ENCODE measurements at places on chromosomes 4 and X.

GRCh38 chr4:108351791-108352190, 183.1 kb upstream of the LEF1 start:
- DNase-seq: no peak

DNA sequence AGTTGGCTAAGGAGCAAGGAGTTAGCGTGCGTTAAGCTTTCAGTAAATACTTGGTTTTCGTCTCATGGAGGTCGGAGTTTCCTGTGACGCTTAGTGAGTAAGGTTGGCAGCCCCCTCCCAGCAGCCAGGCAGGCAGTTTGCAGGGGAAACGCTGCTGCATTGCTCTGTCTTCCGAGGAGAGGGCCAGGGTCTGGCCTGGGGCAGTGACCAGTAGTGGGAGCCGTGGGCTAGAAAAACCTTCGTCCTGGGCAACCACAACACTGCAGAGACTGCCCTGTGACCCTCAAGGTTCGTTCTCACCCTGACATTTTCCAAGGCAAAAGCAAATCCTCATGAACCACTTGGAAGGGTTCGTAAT, 432 bp downstream of the TMEM175 start:
- DNase-seq: no peak

- DNase-seq: no peak
Observed at GRCh38 chrX:51776851-51777250, 33.6 kb downstream of the GSPT2 start.

- DNase-seq: no peak
Observed at GRCh38 chr4:88333741-88334405, 44.8 kb upstream of the HERC6 start.

DNA sequence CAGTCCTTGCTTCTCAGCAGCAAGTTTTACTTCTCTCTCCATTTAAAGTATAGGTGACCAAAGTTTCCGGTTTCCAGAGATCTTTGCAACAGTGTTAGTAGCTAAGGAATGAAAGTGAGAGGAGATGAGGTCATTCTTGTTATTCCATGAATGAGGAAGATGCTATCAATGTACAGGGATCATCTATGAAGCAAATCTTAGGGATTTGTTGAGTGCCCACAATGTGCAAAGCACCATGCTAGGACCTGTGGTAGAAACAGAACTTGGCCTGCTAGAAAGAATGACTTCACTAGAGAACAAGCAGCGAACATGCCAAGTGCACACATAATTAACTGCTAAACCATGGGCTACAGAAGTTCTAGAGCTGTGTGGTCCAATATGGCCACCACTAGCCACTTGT, 112.5 kb downstream of the MID1 start:
- DNase-seq: no peak

DNA sequence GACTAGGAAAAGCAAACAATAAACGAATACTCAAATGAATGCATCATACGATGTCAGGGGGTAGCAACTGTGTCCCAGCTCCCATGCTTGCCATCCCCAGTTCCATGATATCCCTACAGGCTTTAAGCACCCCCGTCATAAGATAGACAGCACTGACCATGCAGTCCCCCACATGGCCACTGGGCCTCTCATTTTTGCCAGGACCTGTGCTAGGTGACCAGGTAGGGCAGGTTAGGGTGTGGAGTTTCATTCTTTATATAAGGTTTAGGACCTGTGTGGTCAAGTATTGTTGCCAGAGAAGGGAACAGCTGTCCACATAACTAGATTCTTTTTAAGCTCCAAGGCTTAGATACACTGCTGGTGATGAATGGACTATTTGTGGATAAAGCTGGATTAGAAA, 9.7 kb downstream of the PPEF2 start:
- no peak for DNase-seq

GRCh38 chr4:46254788-46255187, 130.9 kb upstream of the GABRG1 start:
- no peak for DNase-seq

- no peak for DNase-seq
Observed at GRCh38 chr4:2248044-2248780, 6.3 kb upstream of the HAUS3 start.

DNA sequence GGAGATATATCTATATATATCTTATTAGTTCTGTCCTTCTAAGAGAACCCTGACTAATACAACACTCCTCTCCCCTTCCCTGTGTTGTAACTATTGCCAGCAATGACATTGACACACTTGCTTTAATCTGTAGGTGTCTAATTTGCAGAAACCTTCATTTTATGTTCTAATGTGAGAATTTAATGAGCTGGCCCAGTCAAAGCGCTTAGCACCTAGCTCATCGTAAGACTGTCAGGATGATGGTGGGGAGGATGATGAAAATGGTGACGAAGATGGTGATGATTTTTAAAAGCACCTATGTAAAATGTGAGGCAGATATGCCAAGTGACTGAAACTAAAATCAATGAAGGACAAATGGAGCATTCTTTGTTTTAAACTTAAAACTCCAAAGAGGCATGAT, 183.8 kb downstream of the DHX15 start:
- DNase-seq: no peak

DNA sequence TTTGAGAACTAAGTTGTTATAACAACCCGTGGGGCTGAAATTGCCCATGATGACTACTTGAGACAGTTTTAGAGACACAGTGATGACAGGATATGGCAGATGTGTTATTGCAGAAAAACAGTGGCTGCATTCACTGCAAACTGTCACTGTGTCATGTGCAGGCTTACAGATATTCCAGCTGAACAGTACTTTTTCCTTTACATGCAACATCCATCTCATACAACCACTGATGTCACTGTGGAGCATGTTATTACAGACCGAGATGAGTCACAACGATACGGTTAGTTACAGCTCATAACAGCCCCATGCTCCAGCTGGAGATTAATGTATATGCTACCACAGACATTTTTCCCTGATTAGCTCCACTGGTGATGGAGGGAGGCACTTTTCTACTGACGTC, 207.4 kb downstream of the TMA16 start:
- no peak for DNase-seq

GRCh38 chrX:39678914-39679313, 418.8 kb downstream of the BCOR start:
- DNase-seq: no peak

DNA sequence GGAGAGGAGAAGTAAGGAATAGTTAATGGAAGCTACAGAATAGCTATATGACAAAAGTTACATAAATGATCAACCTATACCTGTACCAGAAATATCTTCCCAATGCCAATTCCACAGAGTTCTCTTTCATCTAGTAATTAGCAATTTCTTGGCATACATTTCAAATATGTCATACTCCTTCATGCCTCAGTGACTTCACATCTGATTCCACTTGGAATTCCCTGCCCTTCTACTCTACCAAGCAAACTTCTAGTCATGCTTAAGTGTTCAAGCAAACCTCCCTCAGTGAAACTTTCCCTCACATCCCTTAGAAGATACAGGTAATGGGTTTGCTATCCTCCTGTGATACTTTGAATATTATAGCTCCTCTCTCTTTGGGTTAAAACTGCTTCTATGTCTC, 127.1 kb downstream of the KLHL13 start:
- DNase-seq: no peak

- DNase-seq: no peak
Observed at GRCh38 chr4:42819863-42820514, 72.5 kb upstream of the GRXCR1 start.

GRCh38 chr4:70925899-70926635, 23.9 kb downstream of the MOB1B start:
- no peak for DNase-seq

GRCh38 chr4:92091335-92091734, 212.4 kb upstream of the GRID2 start:
- DNase-seq: no peak

DNA sequence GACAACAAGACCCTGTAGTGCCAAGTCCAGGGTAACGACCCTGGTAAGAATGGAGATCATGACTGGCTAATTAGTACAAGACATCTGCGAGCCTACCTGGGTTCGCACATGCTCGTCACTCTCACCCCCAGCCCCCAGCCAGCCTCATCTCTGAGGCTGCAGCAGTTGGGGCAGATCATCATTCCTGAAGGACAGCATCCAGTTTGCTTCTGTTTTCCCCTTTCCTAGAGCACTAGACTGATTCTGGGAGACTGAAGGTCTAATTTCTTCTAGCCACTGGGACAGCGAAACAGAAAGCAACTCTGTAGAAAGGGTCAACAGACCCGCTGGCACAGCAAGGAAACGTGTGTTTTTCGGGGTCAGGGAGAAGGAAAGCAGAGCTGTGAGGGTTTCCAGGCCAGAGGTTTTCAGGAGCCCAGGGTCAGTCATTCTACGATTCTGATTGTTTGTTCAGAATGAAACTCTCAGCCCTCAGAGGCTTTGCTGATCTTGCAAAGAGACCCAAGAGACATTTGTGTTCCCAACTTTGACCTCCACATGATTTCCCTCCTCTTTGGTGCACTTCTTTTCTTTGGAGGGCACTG, 343.1 kb upstream of the NOCT start:
- DNase-seq: no peak

DNA sequence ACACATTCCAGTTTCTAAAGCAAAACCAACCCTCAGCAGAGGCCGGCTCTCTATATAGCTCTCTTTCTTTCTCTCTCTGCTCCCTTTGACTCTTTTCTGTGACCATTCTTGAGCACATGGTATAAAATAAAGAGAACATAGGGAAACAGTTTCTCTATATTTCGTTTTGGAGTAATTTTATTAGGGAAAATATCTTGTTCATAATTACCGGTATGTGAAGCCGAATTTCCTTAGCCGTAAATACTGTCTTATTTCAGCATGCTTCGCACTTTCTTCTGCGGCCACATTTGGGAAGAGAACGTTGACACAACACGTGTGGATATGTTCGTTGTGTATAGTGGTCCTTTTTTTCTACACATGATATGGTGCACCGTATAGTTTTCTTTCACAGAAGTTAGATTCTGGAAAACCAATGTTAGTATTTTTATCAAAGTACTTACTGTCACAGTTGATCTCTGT, 4.9 kb upstream of the LEF1 start:
- DNase-seq: no peak

DNA sequence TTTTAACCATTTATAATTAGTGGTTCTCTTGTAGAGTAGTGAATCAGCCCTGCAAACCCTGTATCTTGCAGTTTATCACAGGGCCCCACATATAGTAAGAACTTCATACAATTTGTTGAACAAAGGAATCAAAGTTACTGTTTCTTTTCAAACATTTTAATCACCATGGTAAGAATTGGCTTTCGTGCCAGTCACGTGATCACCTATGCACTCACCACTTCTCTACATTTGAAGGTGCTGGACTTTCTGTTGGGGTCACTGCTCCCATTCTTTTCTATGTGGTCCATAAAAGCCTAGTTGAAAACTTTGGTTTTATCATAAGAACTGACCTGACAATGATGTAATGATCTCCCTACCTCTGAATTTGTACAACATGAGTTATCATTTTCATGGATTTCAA, 426.4 kb upstream of the CPEB2 start:
- no peak for DNase-seq

DNA sequence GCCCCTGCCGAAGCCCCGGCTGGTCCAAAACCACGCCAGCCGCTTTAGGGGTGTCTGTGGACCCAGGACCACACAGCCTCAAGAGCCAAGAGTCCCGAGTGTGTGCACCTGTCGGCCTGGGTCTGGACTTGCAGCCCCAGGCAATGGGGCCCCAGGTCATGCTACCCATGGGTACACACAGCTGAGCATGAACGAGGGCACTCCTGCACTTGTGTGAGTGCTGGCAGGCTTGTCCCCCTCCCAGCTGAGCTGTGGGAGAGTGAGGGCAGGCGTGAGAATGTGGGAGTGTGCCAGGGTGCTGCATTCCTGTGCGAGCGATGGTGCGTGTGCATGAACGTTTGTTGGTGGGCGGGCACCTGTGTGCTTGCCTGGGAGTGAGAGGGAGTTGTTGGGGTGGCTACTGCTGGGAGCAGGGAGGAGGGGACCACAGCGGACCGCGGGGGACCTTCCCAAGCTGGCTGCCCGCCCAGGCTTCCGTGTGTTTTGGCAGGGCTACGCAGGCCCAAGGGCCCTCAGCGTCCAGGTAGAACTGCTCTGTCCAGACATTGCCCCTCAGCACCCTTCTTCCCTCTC, 30.8 kb downstream of the BLOC1S4 start:
- no peak for DNase-seq

DNA sequence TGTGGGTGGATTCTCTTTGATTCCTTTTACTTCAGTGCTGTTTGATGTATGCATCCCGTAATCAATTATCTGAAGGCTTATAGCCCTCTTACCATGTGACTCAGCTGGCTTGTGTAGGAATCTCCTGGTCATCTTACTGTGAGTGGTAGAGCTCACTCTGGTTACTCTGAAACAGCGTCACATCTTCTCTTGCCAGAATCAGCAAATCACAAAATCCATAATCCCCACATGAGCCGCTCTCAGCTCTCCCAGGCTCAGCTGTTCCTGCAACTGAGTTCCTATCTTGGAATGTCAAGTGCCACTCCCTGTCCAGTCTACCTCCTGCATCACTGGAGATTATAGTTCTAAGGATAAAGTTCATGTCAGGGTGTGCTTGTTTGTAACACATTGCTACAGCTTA, 278.0 kb downstream of the FBXO8 start:
- no peak for DNase-seq

GRCh38 chr4:16757080-16757521, 141.3 kb downstream of the LDB2 start:
- no peak for DNase-seq

GRCh38 chr4:164937576-164938270, 39.7 kb downstream of the TRIM61 start:
- DNase-seq: no peak

All from NCI-H1694 treated with DMSO at 0.1 percent for 48 hours (cell line).